ENCODE measurements at places on chromosomes 5 and 9. TPM values are rescaled to one million over a fixed set of nuclear protein-coding genes. Genes with fewer than 3 reads are reported as not detected.

The ZNF169 gene
- 4.9 TPM for total RNA-seq

- peaks cover 5% of the 10 kb centered on the region for H3K4me1 ChIP-seq
- H3K4me3 ChIP-seq = no peak overlapping the region
- no peaks in the 10 kb centered on the region for H3K36me3 ChIP-seq
- no peak overlapping the region for H3K27ac ChIP-seq
- peak; percentile 14 for DNase-seq
Observed at GRCh38 chr5:114782869-114783268, 386.8 kb downstream of the TRIM36 start.

GRCh38 chr5:159449925-159450324 lies 119.6 kb upstream of the IL12B start:
- no peak overlapping the region for H3K4me3 ChIP-seq
- H3K36me3 ChIP-seq = no peaks in the 10 kb centered on the region
- no peak for DNase-seq
- H3K4me1 ChIP-seq = no peaks in the 10 kb centered on the region

DNA sequence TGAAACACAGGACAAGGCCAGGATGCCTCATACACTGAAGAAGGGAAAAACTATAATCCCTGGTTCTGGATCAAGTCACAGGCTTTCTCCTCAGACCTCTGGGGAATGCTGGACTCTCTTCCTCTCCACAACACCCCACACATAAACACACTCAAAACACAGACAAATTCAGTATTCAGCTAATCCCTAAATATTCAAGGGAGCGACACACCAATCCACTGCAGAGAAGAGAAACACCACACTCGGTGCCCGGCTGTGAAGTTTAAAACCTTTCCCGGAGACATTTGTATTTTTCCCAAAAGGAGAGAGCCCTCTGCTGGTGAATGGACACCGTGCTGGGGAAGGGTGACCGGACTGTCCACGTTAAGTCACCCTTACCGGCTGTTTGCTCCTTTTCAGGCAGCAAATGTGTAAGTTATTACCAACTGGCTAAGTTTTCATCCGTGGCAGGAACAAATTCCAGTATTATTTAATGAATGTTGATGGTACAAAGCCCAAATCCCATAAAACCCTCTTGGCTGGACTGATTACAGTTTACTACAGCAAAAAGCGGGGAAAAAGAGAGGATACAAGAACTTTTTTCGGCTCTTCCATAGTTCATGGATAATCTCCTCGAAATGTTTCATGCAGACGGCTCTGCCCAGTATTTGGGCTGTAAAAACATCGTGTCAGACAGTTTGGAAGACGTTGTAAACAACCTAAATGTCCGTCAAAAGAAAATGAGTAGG lies 130.9 kb upstream of the SLC30A5 start:
- DNase-seq = peak; percentile 65
- no peaks in the 10 kb centered on the region for H3K27me3 ChIP-seq
- H3K27ac ChIP-seq = no peak overlapping the region
- H3K36me3 ChIP-seq = no peaks in the 10 kb centered on the region

The PCDHB8 gene
- total RNA-seq = 9.2 TPM

DNA sequence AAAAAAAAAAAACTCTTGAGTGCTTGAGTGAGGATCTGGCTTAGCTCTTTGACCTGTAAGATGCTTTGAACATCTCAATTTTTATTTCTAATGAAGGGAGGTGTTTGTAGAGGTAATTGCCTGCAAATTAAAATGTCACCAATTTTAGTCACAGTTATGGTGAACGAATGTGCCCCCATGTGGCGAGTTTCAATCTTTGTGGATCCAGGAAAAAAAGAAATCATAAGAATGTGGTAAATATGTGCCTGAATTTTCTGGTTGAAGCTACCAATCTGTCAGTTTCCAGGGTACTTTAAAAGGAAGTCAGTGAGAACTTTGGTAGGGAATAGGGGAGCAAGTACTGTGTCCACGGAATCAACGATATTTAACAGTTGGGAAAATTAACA lies 1772.4 kb upstream of the CDH9 start:
- H3K4me3 ChIP-seq = no peak overlapping the region
- H3K27me3 ChIP-seq = no peaks in the 10 kb centered on the region
- no peak for DNase-seq
- H3K36me3 ChIP-seq = no peaks in the 10 kb centered on the region
- H3K27ac ChIP-seq = no peak overlapping the region

The CARTPT gene
- 148 TPM for total RNA-seq

- peaks cover 2% of the 10 kb centered on the region for H3K27me3 ChIP-seq
- no peaks in the 10 kb centered on the region for H3K36me3 ChIP-seq
- no peak overlapping the region for H3K27ac ChIP-seq
Observed at GRCh38 chr5:36392186-36392585, 90.5 kb upstream of the RANBP3L start.

DNA sequence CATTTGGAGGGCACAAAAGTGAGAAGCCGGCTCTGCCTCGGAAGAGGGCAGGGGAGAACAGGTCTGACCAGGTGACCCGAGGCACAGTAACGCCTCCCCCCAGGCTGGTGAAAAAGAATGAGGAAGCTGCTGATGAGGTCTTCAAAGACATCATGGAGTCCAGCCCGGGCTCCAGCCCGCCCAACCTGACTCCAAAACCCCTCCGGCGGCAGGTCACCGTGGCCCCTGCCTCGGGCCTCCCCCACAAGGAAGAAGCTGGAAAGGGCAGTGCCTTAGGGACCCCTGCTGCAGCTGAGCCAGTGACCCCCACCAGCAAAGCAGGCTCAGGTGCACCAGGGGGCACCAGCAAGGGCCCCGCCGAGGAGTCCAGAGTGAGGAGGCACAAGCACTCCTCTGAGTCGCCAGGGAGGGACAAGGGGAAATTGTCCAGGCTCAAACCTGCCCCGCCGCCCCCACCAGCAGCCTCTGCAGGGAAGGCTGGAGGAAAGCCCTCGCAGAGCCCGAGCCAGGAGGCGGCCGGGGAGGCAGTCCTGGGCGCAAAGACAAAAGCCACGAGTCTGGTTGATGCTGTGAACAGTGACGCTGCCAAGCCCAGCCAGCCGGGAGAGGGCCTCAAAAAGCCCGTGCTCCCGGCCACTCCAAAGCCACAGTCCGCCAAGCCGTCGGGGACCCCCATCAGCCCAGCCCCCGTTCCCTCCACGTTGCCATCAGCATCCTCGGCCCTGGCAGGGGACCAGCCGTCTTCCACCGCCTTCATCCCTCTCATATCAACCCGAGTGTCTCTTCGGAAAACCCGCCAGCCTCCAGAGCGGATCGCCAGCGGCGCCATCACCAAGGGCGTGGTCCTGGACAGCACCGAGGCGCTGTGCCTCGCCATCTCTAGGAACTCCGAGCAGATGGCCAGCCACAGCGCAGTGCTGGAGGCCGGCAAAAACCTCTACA lies 11.8 kb downstream of the QRFP start:
- no peaks in the 10 kb centered on the region for H3K4me1 ChIP-seq
- no peak overlapping the region for H3K27ac ChIP-seq
- H3K36me3 ChIP-seq = peaks cover 31% of the 10 kb centered on the region
- peaks cover 9% of the 10 kb centered on the region for H3K27me3 ChIP-seq
- H3K4me3 ChIP-seq = no peak overlapping the region

- H3K36me3 ChIP-seq = no peaks in the 10 kb centered on the region
- no peaks in the 10 kb centered on the region for H3K27me3 ChIP-seq
- no peak overlapping the region for H3K4me3 ChIP-seq
- no peak overlapping the region for H3K27ac ChIP-seq
- H3K4me1 ChIP-seq = peaks cover 24% of the 10 kb centered on the region
- DNase-seq = no peak
Observed at GRCh38 chr5:52727020-52727419, 60.7 kb upstream of the ITGA1 start.

- H3K4me3 ChIP-seq = no peak overlapping the region
- no peak for DNase-seq
- no peaks in the 10 kb centered on the region for H3K4me1 ChIP-seq
- peaks cover 2% of the 10 kb centered on the region for H3K27me3 ChIP-seq
- no peak overlapping the region for H3K27ac ChIP-seq
Observed at GRCh38 chr9:68727636-68728035, 22.6 kb downstream of the PIP5K1B start.

The CSF1R gene
- 2.7 TPM for total RNA-seq

DNA sequence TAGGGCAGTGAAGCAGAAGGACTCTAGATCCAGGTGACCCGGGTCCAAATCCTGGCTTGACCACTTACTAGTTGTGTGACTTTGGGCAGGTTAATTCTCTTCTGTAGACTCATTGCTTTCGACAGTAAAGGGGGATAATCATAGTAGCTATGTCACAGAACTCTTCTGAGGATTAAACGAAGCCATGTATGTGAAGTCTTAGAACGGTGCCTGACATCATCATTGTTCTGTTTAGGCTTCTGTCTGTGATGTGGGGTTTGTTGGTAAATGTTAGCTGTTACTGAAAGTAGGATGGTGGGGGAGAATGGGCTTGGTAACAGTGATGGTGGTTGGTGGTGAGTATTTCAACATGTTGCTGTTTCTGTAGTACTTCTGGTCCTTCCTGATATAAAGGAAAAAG lies 73.7 kb downstream of the MAP1B start:
- no peak overlapping the region for H3K4me3 ChIP-seq
- H3K27me3 ChIP-seq = peaks cover 3% of the 10 kb centered on the region
- no peak for DNase-seq
- H3K4me1 ChIP-seq = peaks cover 20% of the 10 kb centered on the region
- peaks cover 17% of the 10 kb centered on the region for H3K36me3 ChIP-seq
- H3K27ac ChIP-seq = peak overlapping the region; percentile 38

The TEX10 gene
- 43.5 TPM for total RNA-seq

The SUSD3 gene
- total RNA-seq = 1.2 TPM

DNA sequence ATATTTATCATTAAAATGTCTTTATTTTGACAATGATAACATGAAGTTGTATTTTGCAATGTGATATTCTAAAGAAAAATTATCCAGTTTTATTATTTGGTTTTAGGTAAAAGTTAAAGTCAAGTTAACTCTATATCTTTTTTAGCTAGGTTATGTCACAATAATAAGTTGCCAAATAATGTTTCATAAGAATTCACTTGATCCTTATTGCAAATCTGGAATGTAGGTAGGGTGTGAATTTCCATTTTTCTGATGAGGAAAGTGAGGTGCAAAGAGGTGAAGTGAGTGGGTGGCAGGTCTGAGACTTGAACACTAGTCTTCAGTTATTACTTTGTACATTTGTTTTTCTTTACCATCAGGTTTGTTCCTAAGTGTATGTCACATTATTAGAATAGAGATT lies 21.5 kb downstream of the SPINK5 start:
- no peaks in the 10 kb centered on the region for H3K27me3 ChIP-seq
- no peak overlapping the region for H3K4me3 ChIP-seq
- no peak for DNase-seq
- H3K4me1 ChIP-seq = peaks cover under 1% of the 10 kb centered on the region
- H3K27ac ChIP-seq = no peak overlapping the region

The IL13 gene
- not detected for total RNA-seq

DNA sequence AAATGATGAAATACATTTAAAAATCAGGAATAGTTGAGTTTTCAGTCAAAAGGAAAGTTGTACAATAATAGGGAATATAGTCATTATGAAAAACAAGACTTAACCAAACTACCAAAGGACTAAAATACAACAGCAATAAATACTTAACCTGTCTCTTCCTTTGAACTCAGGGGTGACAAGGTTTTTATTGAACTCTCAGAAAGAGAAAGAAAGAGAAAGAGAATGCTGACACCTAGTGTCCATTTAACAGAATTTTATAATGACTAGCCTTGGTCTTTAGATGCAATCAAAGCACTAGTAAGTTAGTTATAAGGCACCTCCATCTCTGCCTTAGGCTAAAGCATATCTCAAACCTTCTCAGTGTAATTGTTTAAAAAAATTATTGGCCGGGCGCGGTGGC lies 47.5 kb downstream of the UIMC1 start:
- no peaks in the 10 kb centered on the region for H3K27me3 ChIP-seq
- no peaks in the 10 kb centered on the region for H3K36me3 ChIP-seq
- H3K4me3 ChIP-seq = no peak overlapping the region
- no peak for DNase-seq

DNA sequence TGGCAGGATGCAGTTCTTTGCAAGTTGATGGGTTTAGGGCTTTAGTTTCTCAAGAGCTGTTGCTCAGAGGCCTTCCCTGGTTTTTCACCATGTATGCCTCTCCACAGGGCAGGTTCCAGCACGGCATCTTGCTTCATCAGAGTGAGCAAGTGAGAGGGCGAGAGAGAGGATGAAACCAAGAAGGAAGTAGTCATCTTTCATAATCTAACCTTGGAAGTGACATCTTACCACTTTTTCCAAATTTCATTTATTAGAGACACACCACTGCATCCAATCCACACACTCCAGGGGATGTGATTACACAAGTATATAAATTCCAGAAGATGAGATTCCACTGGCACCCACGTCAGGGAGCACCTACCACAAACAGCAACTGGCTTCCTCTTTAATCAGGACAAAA lies 294.4 kb downstream of the MARCHF11 start:
- H3K4me3 ChIP-seq = no peak overlapping the region
- H3K27me3 ChIP-seq = peaks cover 2% of the 10 kb centered on the region
- peaks cover 2% of the 10 kb centered on the region for H3K4me1 ChIP-seq
- DNase-seq = no peak
- H3K27ac ChIP-seq = no peak overlapping the region

GRCh38 chr9:109779711-109780452 lies at the start of gene PALM2AKAP2:
PALM2AKAP2 (plus strand) TSS chr9:109780198; CDS start chr9:109780489, 291 bp downstream.
- peak within 1 kb of the TSS; percentile 76 for H3K4me3 ChIP-seq
- no peaks in the 10 kb centered on the region for H3K36me3 ChIP-seq
- peak; percentile 65 for DNase-seq
- H3K27me3 ChIP-seq = peaks cover 3% of the 10 kb centered on the region
- no peak within 1 kb of the TSS for H3K27ac ChIP-seq

GRCh38 chr5:17269201-17269600 lies 51.8 kb downstream of the BASP1 start:
- no peak for DNase-seq
- H3K27me3 ChIP-seq = peaks cover 1% of the 10 kb centered on the region
- H3K4me3 ChIP-seq = no peak overlapping the region
- H3K27ac ChIP-seq = no peak overlapping the region

The CCDC127 gene
- 8.1 TPM for total RNA-seq

DNA sequence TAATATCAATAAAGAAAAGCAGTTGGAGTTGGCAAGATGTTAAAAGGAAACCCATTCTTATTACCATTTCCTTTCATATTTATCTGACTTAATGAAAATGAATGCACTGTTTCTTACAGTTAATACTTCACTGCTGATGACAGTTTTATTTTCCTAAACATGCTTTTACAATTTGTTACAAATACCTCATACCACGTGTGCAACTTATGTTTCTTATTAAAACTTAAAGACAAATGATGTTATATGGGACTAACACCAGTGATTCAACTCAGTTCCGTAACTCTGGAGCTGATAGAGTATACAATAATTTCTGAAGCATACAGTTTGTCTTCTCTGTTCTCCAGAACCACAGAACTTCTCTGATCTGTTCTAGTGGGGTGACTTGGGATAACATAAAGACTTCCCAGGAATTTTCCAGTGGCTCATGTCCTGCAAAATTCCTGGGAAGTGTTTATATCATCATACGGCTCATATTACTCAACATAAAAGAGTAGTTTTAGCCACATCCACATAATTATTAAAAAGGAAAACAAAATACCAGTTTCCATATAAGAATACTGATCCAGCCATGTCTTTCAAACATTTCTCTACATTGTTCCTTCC lies 1259.0 kb upstream of the C9orf72 start:
- no peak overlapping the region for H3K27ac ChIP-seq
- no peak for DNase-seq
- H3K4me3 ChIP-seq = no peak overlapping the region
- H3K27me3 ChIP-seq = peaks cover 3% of the 10 kb centered on the region
- H3K36me3 ChIP-seq = no peaks in the 10 kb centered on the region

GRCh38 chr5:10863763-10864383 lies 102.8 kb upstream of the DAP start:
- no peak overlapping the region for H3K27ac ChIP-seq
- DNase-seq = peak; percentile 83
- no peaks in the 10 kb centered on the region for H3K4me1 ChIP-seq
- no peaks in the 10 kb centered on the region for H3K36me3 ChIP-seq
- H3K27me3 ChIP-seq = no peaks in the 10 kb centered on the region

The INSL4 gene
- total RNA-seq = not detected

All from endothelial cell (in vitro differentiated cells).